Activated T-cell treated with anti-CD3 and anti-CD28 coated beads, Interleukin-2, amount 50 U/mL, for 48 hours (primary cell): ENCODE measurements at places on chromosomes 3 and 15.
A peak's percentile ranks its signal among the peaks of the same experiment; 100 is the strongest.

DNA sequence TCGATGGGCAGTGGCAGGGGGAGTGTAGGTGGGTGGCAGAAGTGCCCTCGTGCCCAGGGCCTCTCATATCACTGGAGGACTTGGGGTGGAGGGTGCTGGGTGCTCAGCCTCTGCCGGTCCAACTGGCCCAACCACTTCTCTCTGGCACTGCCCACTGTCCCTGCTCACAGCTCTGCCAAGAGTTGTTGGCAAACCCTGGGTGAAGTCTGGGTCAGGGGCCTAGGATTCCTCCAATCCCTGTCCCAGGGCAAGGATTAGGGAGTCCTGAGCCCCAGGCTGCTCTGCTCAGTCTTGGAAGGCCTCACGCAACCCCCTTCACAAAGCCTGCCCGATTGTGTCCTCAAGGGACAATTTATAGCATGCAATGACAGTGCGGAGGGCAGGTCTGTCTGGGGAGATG, 5.2 kb upstream of the PRKCD start:
- DNase-seq = no peak

DNA sequence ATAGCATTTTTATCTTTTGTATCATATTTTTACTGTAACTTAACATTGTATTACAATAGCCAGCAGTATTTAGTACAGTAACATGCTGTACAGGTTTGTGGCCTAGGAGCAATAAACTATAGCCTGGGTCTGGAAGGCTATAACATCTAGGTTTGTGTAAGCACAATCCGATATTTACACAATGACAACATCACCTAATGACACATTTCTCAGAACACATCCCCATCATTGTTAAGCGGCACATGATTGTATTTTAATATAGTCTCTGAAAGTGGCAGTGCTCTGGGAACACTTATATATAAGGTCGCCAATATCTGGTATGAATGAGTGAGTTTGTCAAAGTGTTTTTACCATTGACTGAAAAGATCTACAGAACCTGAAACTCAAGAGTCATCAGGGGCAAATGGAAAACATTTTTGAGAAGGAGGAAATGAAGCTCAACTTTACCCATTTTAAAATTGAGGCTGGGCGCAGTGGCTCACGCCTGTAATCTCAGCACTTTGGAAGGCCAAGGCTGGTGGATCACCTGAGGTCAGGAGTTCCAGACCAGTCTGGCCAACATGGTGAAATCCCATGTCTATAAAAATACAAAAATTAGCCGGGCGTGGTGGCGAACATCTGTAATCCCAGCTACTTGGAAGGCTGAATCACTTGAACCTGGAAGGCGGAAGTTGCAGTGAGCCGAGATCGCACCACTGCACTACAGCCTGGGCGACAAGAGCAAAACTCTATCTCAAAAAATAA, 38.8 kb upstream of the TNFSF10 start:
- DNase-seq = peak; percentile 49

GRCh38 chr3:49013113-49013737, 5.2 kb downstream of the DALRD3 start:
- no peak for DNase-seq

- DNase-seq = no peak
Measured at GRCh38 chr15:62324382-62324781, 159.3 kb upstream of the C2CD4B start.

GRCh38 chr3:128351546-128351945, 115.1 kb downstream of the DNAJB8 start:
- DNase-seq = no peak

DNA sequence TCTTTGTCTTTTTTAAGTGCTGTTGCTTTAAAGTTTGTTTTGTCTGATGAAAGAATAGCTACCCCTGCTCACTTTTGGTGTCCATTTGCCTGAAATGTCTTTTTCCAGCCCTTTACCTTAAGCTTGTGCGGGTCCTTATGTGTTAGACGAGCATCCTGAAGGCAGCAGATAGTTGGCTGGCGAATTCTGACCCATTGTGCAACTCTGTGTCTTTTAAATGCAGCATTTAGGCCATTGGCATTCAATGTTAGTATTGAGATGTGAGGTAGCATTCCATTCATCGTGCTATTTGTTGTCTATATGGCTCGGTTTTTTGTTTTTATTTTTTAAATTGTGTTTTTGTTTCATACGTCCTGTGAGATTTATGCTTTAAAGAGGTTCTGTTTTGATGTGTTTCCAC, 55.0 kb downstream of the ZDHHC19 start:
- DNase-seq = no peak

DNA sequence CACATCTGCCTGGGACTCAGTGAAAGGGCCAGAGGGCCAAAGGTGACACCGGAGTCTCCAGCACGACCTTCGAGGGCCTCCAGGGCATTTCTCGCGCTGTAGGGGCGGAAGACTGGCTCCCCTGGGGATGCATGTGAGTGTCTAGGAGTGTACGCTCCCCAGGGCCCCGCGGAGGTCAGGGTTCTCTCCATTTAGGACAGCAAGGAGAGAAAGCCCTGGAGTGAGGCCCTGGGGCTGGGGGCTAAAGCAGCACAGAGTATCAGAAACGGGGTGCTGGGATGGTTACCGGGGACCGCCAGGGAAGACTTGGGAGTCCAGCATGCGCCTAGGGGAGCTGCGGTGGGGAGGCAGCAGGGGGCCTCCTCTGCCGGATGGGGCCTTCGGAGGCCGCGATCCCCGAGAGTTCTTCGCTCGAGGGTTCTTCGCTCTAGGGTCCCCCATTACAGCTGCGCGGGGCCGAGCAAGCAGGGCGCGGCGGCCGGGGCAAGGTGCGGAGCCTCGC, 595 bp upstream of the APBA2 start:
- DNase-seq = no peak

GRCh38 chr3:171175741-171176234, 149.3 kb upstream of the SLC2A2 start:
- DNase-seq = no peak

DNA sequence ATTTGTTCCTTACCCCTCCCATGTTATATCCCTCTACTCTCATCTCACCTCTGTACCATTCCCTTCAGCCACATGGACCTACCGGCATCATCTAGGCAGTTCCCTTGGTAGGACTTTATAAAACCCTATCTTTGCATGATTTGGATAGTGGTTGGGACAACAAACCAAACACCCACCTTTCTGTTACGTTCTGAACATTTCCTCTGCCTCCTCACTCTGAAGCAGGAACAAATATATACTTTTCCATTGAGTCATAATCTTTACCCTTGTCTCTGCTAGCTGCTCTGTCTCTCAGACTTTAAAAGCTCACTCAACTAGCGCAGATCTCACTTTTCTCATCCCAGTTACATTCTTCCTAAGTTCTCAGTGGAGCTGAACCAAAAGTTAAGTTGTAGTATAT, 17.8 kb downstream of the UBXN7 start:
- no peak for DNase-seq

GRCh38 chr15:100809151-100809550, 70.5 kb upstream of the ALDH1A3 start:
- DNase-seq = no peak

GRCh38 chr3:47259114-47259513, 23.5 kb downstream of the KIF9 start:
- no peak for DNase-seq

GRCh38 chr3:107938143-107938542, 152.7 kb downstream of the CD47 start:
- DNase-seq = no peak

DNA sequence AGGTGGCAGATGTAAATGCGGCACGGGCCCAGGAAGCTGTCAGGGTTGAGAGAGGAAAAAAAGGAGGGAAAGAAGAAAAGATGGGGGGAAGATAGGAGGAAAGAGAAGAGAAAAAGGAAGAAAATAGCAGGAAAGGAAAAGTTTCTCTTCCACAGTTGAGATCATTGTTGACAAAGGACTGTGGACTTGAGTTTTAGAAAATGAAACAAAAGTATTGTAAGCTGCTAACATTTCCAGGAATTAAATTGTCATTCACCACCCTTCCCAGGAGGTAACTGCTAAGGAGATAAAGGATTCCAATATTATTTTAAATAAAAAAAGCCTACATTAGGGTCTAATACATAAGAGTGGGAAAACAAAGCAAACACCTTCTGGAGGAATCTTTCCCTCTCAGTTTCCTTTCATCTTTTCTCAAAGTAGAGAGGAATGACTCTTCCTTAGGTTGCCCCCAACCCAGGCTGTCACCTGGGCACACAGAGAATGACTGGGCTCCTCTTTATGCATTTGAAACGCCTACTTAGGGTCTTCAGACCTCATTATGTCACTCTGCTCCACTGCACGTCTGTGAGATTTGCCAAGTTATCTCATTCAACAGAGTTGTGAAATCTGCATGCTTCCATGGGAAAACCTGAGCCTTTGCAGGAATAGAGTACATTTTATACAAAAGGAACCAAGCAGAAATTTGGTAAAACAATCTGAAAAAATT, 194.0 kb downstream of the TNIK start:
- no peak for DNase-seq

DNA sequence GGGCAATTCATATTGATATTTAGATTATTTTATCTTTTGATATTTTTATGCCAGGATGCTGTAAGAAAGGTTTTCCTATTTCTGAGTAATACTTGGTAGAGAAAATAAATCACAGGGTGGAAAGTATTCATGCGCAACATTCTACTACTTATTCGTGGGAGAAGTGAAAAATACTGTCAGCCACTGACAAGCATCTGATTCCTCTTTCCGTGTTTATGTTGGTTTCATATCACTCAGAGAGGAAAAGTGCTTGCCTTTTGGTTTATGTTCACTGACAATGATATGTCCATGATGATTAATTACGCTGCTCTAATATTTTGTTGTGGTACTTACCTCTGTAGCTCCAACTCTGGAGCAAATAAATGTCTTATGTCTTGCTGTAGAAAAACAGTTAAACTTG, 429.4 kb downstream of the EDEM1 start:
- no peak for DNase-seq

- DNase-seq = no peak
Measured at GRCh38 chr15:69380100-69380725, 33.9 kb upstream of the KIF23 start.

- DNase-seq = no peak
Measured at GRCh38 chr15:67504796-67505195, 16.1 kb upstream of the C15orf61 start.

DNA sequence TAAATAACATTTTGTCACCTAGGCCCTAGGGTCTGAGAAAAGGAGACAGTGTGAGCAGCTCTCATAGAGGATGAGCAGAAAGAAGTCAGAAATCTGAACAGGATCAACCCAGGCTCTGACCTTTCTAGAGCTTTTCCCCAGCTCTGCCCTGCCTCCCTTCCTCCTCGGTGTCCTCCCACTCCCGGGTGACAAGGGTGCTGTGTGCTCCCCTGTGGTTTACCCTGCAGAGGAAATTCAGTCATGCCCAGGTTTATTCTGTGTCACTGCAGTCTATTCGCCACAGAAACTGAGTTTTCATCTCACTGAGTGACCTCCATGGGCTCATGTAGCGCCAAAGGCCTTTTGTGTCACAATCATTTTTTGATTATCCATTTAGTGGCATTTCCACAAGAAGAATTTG, 76.6 kb downstream of the IL12A start:
- no peak for DNase-seq

- no peak for DNase-seq
Measured at GRCh38 chr3:41138601-41139000, 60.7 kb upstream of the CTNNB1 start.

GRCh38 chr15:99143655-99144610, 39.1 kb downstream of the SYNM start:
- no peak for DNase-seq

GRCh38 chr3:13319564-13320220, 100.4 kb downstream of the NUP210 start:
- DNase-seq = no peak

- DNase-seq = no peak
Measured at GRCh38 chr3:25386686-25387255, 41.3 kb upstream of the RARB start.

- peak; percentile 57 for DNase-seq
Measured at GRCh38 chr3:13069495-13069894, 3.7 kb downstream of the IQSEC1 start.

GRCh38 chr3:76352511-76353284, 567.3 kb upstream of the ZNF717 start:
- no peak for DNase-seq

DNA sequence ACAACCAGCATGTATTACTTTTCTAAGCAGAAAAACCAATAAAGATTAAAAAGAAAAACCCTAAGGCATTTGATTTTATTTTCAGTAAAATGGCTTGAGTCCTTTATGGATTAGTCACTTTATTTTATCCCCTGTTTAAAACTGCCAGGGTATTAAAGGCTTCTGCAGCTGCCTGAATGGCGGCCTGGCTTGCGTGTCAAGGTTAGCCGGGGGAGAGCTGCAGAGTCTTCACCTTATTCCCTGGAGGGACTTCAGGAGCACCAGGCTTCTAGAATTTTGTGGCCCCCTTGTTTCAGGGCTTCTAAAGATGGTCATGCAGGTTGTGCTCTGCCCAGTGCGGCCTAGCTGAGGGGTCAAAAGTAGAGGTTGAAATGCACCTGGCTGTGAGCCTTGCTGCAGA, 58.0 kb upstream of the ICE2 start:
- no peak for DNase-seq

GRCh38 chr3:53134631-53135232, 4.5 kb upstream of the RFT1 start:
- peak; percentile 72 for DNase-seq

DNA sequence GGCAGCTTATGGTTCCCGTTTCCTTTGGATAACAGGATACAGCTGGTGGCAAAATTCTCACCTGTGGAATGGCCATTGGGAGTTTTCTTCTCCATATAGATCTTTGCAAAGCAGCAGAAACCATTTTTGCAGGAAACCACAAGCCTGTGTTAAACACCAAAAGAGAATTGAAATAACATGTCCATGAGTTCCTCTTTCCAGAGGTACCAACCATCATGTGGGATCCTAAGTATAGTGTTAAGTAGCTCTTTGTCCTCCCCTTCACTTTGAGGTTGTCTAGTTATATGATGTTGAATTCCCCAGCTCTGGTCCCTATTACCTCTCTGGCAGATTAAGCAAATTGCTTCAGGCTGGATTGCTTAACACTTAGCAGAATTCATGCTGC, 94.9 kb downstream of the AKAP13 start:
- no peak for DNase-seq

- DNase-seq = no peak
Measured at GRCh38 chr3:46676601-46677410, 16.7 kb downstream of the ALS2CL start.

DNA sequence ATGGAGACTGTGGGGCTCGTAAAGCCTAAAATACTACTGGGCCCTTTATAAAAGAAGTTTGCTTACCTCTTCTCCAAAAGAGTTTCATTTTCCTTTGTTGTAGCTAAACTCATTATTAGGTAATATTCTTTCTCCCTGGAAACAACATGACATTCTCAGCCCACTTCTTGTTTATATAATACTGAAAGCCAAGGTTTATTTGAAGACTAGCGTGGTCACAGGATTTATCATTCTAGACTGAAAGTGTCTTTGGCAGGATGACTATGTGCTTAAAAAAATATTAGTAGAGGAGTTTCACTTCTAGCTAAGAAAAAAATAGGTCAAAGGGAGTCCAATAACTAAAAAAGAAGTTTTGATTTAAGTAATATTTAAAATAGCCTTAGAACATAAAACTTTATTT, 1085.2 kb upstream of the CADM2 start:
- DNase-seq = no peak

- DNase-seq = no peak
Measured at GRCh38 chr15:101445562-101446517, 43.7 kb downstream of the PCSK6 start.

GRCh38 chr3:189132231-189132671, 39.5 kb upstream of the TPRG1 start:
- DNase-seq = peak; percentile 74

- no peak for DNase-seq
Measured at GRCh38 chr3:47772788-47773187, 8.9 kb downstream of the SMARCC1 start.
